ENCODE measurements at places on chromosomes 5 and 9.

- DNase-seq: no peak
Observed at GRCh38 chr5:76299592-76299991, 103.5 kb upstream of the IQGAP2 start.

DNA sequence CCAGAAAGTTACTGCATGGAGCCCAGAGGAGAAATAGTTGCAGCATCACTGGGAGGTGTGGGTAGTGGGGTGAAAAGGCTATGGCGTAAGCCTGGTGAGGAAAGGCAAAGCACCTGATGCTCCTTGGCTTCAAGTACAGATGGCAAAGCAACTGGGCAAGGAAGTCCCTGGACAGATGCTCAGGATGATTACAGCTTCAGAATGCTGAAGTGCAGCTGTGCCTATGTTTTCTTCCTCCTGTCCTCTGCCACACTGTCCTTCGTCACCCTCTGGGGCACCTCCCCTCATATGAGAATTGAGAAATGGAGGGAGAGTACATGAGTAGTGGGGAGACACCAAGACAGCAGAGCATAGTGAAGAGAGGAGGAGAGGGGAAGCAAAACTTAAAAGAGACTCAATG, 328.0 kb downstream of the PDE4D start:
- DNase-seq: no peak

GRCh38 chr9:38141746-38142591, 72.9 kb upstream of the SHB start:
- no peak for DNase-seq

- no peak for DNase-seq
Observed at GRCh38 chr5:135029477-135030122, 4.4 kb downstream of the PITX1 start.

DNA sequence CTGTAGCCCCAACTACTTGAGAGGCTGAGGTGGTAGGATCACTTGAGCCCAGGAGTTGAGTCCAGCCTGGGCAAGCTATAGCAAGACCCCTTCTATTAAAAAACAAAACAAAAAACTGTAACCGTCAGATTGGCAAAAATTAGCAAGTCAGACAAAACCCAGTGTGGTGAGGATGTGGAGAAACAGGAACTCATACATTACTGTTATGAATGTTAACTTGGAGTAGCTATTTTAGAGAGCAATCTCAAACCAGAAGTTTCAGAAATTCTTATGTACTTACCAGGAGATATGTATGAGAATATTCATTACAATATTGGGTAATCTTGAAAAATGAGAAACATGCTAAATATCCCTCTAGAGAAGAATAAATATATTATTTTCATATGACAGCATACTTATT, 120.3 kb downstream of the INVS start:
- DNase-seq: no peak

DNA sequence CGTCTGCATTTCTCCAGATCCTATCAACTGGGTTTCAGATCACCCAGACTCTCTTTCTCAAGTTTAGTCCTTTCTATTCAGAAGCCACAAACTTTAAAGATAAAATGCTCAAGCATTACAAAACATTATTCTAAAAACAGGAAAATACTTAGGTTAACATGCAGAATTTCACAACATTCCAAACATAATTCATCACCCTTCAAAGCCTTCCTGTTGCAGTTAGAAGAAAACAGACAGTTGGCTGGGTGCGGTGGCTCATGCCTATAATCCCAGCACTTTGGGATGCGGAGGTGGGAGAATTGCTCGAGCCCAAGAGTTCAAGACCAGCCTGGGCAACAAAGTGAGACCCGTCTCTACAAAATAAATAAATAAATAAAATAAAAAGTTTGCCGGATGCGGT, 7.7 kb upstream of the OCLN start:
- DNase-seq: no peak

Data from caudate nucleus (tissue), 63 donors.